Stimulated activated CD4-positive, alpha-beta T cell treated with anti-CD3 and anti-CD28 coated beads, Interleukin-4, amount 100 ng/mL, for 24 hours (primary cell): ENCODE measurements at places on chromosomes 6 and 20.

DNA sequence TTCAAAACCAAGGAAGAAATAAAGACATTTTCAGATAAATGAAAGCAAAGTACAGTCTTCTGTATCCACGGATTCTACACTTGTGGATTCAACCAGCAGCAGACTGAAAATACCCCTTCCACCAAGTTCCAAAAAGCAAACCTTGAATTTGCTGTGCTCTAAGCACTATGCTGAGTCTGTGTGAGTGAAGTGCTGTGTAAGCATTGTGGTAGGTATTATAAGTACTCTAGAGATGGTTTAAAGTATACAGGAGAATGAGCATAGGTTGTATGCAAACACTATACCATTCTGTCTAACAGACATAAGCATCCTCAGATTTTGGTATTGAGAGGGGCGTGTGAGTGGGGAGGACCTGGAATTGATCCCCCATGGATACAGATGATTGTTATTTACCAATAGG lies 9.6 kb downstream of the OSER1 start:
- no peak for DNase-seq

DNA sequence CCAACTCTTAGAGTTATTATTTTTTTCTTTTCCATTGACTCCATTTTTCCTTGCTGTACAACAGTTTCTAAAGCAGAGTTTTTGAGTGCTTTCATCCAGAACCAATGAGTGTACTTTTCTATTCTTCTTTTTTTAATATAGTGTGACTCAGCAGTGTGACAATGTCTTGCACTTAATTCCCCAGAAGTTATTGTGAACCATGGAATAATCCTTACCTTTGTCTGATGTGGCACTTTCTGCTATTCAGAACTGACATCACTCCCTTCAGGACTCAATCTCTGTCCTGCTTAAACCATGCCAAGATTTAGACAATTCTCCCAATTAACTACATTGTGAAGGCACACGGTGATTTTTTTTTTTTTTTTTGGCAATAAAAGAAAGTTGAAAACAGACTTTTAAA lies 41.5 kb downstream of the GRIK2 start:
- no peak for DNase-seq

DNA sequence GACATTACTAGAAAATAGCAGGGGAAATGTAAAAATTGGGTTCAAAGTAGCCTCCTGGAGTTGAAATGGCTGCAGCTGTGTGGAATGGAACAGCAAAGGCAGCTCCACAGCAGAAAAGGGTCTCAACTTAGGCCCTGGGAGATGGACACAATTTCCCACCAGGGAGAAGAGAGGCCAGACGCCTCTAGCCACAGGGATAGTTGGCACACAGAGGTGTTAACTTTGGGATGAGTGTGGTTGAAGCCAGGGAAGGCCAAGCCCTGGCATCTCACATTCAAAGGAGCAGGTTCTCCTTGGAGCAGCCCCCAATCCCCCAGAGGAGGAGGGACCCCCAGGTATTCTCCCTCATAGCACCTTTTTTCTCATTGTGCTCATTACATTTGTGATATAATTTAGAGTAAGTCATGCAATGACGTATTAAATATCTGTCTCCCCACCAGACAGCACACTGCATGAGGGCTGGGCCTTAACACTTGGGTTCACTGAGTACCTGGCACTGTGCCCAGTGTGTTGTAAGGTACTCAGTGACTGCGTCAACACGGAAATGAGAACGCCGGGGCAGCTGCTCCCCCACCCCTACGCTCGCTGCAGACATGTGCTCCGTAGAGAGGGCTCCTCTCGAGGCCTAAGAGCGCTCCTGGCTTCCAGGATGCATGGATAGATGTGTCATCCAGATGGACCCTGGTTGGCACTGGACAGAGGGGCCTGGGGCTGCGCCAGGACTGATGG lies 76.0 kb upstream of the CD93 start:
- no peak for DNase-seq

DNA sequence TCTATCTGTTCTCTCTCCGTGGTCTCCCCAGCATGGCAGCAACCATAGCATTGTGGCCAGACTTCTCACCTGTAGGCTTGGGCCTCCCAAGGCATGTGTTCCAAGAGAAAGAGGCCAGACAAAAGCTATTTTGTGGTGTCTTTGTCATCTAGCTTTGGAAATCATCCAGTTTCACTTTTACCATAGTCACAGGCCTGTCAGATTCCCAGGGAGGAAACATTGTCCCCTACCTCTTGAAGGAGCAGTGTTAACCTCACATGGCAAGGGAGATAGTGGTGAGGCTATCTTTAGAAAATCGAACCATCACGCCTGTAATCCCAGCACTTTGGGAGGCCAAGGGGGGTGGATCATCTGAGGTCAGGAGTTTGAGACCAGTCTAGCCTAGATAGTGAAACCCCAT lies 42.3 kb upstream of the RALGAPA2 start:
- no peak for DNase-seq

GRCh38 chr6:108275976-108276375 lies 15.1 kb upstream of the SNX3 start:
- no peak for DNase-seq

GRCh38 chr6:170403451-170403850 lies 96.9 kb downstream of the FAM120B start:
- no peak for DNase-seq

GRCh38 chr6:128482642-128483041 lies 37.8 kb downstream of the PTPRK start:
- DNase-seq: no peak

GRCh38 chr20:46784436-46785127 lies 75.1 kb downstream of the SLC2A10 start:
- DNase-seq: no peak

DNA sequence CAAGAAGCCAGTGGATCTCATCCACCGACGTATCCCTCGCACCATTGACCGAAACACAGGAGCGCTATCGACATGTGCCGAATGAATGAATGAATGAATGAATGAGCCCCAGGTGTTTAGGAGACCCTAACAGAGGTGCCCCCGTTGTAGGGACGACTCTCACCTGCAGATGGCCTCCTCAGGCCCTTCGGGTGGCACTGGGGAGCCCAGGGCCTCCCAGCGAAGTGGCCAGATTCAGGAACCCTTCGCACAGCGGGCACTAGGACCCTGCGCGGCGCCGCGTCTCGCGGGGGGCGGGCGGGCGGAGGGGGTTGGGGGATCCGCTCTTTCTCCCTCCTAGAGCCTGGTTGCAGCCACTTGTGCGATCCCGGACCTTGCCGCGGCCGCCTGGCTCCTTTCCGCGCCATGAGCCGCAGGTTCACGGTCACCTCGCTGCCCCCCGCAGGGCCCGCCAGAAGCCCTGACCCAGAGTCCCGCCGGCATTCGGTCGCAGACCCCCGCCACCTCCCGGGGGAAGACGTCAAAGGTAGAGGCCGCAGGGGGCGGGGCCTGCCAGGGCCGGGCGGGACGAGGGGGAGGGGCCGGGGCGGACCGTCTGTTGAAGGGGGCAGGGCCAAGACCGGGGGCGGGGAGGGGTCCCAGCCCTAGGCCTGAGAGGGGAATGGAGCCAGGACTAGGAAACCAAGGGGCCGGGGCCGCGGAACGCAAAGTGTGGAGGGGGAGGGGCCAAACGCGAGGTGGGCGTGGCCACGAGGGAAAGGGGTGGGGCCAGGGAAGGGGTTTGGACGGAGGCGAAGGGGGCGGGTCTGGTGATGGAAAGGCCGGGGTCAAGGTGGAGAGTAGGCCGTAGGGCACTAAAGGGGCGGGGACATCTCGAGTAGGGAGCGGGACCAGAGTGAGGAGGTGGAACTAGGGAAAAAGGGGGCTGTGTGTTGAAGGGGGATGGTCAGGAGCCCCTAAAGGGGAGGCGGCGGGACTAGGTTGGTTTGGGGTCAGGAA lies 7.4 kb upstream of the SLC12A5 start:
- DNase-seq: peak; percentile 40

DNA sequence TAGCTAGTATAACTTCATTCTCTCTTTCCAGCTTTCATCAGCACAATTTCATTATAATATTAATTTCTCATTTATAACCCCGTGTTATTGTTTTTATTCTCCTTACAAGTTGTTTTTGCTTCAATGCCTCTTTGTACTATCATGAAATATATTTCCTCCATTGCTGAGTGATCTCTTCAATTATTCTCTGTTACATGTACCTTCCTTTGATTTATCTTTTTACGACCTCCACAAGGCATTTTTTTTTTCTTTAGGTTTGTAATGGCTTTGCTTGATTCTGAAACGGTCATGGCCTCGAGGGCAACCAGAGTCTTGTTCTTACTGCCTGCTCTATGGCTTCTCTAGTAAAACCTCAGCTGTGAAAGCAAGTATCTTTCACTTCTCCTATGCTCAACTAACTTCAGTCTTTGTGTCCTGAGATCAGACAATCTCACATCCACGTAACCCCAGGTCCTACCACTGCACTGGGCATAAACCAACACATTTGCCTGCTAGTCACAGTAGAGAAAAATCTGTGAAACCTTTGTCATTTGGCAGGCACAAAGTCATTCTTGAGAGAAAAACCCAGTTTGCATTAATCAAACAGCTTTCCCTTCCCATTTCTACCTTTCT lies 119.9 kb downstream of the UST start:
- DNase-seq: no peak

DNA sequence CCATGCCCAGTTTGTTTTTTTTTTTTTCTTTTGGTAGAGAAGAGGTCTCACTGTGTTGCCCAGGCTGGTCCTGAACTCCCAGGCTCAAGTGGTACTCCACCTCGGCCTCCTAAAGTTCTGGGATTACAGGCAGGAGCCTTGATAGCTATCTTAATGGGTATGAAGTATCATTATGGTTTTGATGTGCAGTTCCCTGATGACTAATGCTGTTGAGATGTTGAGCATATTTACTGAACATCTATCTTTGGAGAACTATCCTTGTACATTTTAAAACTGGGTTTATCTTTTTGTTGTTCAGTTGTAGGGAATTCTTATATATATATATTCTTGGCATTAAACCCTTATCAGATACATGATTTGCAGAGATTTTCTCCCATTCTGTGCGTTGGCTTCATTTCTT lies 21.4 kb upstream of the MYL9 start:
- DNase-seq: no peak
